ENCODE measurements at places on chromosomes 12 and 14. TPM values are rescaled to one million over a fixed set of nuclear protein-coding genes. Genes with fewer than 3 reads are reported as not detected.

The SOS2 gene
- total RNA-seq, result 9.4 TPM

GRCh38 chr12:2359725-2360629 lies 307.2 kb downstream of the CACNA1C start:
- no peaks in the 10 kb centered on the region for H3K36me3 ChIP-seq
- H3K4me1 ChIP-seq, result no peaks in the 10 kb centered on the region
- no peak overlapping the region for H3K27ac ChIP-seq
- no peak for DNase-seq

The KRT75 gene
- total RNA-seq, result not detected

GRCh38 chr14:92651106-92651757 lies 97.2 kb downstream of the LGMN start:
- no peaks in the 10 kb centered on the region for H3K27me3 ChIP-seq
- no peaks in the 10 kb centered on the region for H3K4me1 ChIP-seq
- H3K36me3 ChIP-seq, result no peaks in the 10 kb centered on the region
- no peak for DNase-seq

GRCh38 chr12:71237128-71237527 lies 79.3 kb upstream of the TSPAN8 start:
- DNase-seq, result no peak
- no peak overlapping the region for H3K4me3 ChIP-seq
- H3K4me1 ChIP-seq, result no peaks in the 10 kb centered on the region
- H3K27me3 ChIP-seq, result no peaks in the 10 kb centered on the region

The TAPBPL gene
- 1.4 TPM for total RNA-seq

The TMEM253 gene
- total RNA-seq, result 1.9 TPM

GRCh38 chr12:127677537-127678131 lies 589.3 kb upstream of the TMEM132C start:
- no peak overlapping the region for H3K27ac ChIP-seq
- DNase-seq, result peak; percentile 87
- H3K27me3 ChIP-seq, result no peaks in the 10 kb centered on the region
- H3K36me3 ChIP-seq, result no peaks in the 10 kb centered on the region
- H3K4me1 ChIP-seq, result no peaks in the 10 kb centered on the region
- no peak overlapping the region for H3K4me3 ChIP-seq

DNA sequence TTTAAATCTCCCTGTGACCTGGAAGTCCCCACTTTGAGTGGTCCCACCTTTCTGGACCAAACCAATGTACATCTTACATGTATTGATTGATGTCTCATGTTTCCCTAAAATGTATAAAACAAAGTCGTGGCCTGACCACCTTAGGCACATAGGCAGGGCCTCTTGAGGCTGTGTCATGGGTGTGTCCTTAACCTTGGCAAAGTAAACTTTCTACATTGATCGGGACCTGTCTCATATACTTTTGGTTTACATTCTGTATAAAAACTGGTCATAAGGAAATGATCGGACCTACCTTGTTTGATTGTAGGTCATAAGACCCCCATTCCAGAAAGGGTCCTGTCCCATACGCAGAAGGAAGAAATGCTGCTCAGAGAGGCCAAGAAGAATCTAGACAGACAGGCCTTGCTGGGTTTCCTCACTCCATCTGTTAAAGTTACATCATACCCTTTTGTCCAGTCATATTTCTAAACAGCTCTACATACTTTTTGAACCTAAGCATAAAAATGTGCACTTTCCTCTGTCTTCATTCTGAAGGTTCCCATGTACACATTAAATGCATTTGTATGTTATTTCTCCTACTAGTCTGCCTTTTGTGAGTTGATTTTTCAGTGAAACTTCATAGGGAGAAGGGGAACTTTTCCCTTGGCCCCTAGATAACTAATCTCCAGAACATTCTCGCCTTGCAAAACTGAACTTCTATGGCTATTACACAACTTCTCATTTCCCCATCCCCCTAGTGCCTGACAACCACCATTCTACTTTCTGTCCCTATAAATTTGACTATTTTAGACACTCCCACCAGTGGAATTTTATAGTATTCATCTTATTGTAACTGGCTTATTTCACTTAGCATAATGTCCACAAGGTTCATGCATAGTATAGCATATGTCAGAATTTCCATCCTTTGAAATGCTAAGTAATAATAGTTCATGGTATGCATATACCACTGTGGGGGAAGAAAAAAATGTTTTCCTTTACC lies 30.2 kb upstream of the CPM start:
- H3K27me3 ChIP-seq, result no peaks in the 10 kb centered on the region
- DNase-seq, result no peak
- H3K27ac ChIP-seq, result no peak overlapping the region
- H3K4me3 ChIP-seq, result no peak overlapping the region
- peaks cover 33% of the 10 kb centered on the region for H3K36me3 ChIP-seq
- H3K4me1 ChIP-seq, result no peaks in the 10 kb centered on the region

The CLEC1A gene
- not detected for total RNA-seq

- no peak overlapping the region for H3K27ac ChIP-seq
- peaks cover 5% of the 10 kb centered on the region for H3K36me3 ChIP-seq
- no peaks in the 10 kb centered on the region for H3K4me1 ChIP-seq
- no peak for DNase-seq
These were observed 27.8 kb upstream of the GLIPR1 start for GRCh38 chr12:75452675-75453330.

- H3K4me3 ChIP-seq, result peak overlapping the region; percentile 54
- H3K27ac ChIP-seq, result no peak overlapping the region
- H3K27me3 ChIP-seq, result peaks cover 15% of the 10 kb centered on the region
- no peak for DNase-seq
- no peaks in the 10 kb centered on the region for H3K36me3 ChIP-seq
- no peaks in the 10 kb centered on the region for H3K4me1 ChIP-seq
These were observed 451 bp downstream of the IRAK3 start for GRCh38 chr12:66189486-66189843.

DNA sequence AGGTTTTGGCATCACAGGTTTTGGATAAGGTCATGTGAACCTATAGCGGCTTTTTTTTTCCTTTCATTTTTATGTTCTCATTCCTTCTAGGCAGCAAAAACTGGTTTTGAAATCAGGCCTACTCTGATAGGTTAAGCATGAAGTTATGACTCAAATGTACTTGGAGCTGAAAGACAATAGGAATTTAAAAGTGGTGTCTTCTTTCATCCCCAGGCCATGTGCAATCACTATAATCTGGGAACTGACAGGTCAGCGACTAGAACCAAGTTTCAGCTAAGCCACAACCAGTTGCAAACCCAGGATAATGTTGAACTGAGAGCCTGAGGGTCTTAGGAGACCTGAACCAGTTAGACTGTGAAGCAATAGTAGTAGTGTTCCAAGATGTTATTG lies 74.3 kb downstream of the ANO6 start:
- H3K4me3 ChIP-seq, result no peak overlapping the region
- DNase-seq, result no peak
- H3K36me3 ChIP-seq, result 0 out of 3 replicates have a peak, but pooled peaks cover 2% of the 10 kb centered on the region
- H3K27ac ChIP-seq, result no peak overlapping the region
- no peaks in the 10 kb centered on the region for H3K4me1 ChIP-seq

DNA sequence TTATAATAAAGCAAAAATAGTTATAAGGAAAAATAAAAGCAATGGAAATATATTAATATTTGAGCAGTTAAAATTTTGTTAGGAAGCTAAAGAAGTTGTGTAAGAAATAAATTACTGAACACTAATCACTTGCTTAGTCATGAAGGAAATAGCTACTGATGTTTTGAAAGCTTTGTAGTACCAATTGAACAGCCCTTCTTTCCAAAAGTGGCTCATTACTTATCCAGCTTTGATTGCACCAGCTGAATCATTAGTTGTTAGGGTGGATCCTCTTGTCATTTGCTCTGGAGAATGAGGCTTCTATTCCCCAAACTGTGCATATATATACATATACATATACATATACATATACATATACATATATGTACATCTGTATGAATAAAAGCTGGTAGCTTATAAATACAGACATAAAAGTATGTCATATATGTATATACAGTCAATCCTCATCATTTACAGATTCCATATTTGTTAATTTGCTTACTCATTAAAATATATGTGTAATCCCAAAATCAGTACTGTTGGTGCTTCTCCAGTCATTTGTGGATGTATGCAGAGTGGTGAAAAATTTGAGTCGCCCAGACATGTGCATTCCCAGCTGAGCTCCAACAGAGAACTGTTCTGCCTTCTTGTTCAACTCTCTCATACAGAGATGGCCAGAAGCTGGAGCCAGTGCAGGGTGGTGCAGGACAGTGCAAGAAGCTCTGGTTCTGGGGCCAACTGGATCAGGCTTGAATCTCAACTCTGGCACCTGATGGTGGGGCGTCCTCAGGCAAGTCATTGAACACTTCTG lies 214.1 kb downstream of the RPAP3 start:
- H3K4me3 ChIP-seq, result no peak overlapping the region
- DNase-seq, result no peak
- H3K27ac ChIP-seq, result no peak overlapping the region
- no peaks in the 10 kb centered on the region for H3K27me3 ChIP-seq
- H3K36me3 ChIP-seq, result peaks cover 3% of the 10 kb centered on the region

DNA sequence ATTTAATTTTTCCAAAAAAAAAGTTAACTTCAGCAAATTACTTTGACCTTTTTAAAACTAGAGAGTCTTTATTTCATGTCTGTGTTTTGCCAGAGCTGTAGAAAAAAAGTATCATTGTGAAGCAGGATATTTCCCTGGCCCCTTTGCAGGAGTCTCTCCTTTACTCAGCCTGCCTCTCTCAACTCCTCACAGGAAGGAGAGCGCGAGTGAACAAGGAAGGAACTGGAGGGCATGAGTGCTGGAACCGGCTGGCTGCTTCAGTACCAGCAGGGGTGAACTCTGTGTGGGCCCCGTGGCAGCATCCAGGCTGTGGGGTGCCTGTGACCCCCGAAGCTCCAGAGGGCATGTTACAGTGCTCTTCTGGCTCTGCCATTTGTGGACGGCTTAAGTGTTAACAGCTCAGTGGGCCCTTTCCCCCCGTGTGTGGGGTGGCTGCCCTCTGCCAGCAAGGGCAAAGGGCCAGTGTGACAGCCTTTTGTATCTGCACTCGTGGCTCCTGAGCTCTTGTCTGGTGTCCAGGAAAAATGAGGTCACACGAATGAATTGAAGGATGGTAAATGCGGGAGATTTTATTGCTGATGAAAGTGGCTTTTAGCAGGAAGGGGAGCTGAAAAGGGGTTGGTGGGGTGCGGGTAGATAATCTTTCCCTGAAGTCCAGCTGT lies 76.6 kb upstream of the KCNH3 start:
- no peak overlapping the region for H3K27ac ChIP-seq
- H3K4me3 ChIP-seq, result no peak overlapping the region
- DNase-seq, result no peak
- no peaks in the 10 kb centered on the region for H3K27me3 ChIP-seq
- peaks cover 8% of the 10 kb centered on the region for H3K36me3 ChIP-seq

DNA sequence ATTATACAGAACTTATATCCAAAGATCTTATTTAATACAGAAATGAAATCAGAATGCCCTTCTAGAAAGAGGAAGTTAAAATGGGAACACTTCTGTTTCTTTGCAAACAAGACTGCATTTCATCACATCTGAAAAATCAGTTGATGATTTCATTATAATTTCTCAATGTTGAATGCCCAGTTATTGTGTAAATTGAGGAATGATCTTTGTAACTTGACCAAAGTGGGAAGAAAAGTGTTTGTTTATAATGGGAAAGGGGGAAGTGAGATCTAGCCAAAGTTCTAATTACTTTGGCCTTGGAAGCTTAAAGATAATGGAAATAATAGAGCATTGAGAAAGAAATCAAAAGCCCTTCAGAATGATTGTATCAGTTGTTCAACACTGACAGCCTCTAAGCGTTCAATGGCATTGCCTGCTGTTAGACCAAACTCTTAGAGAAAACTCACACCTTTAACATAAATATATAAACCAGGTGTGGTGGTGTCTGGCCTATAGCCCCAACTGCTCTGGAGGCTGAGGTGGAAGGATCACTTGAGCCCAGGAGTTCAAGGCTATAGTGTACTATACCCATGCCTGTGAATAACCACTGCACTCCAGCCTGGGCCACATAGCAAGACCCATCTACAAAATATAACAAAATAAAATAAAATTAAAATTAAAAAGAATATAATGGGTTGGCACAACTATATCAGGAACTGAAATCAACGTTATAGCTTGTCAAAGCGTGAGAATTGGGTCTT lies 9.9 kb upstream of the LYZ start:
- H3K36me3 ChIP-seq, result no peaks in the 10 kb centered on the region
- no peaks in the 10 kb centered on the region for H3K4me1 ChIP-seq
- no peak for DNase-seq

DNA sequence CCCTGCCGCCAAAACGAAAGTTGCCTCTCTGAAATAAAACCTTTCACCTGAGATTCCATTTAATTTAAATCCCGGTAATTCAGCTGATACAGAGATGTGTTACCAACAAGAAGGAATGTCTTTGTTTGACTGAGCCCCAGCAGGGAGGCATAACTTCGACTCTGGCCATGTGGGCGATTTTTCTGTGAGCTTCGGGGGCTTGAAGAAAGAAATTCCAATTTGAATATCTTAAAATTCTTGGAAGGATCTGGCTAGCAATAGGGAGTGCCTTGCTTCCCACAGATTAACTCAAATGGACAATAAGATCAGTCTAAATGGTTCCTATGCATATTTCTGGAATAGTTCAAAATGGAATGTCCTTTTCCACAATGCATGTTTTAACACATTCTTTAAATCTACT lies 252.5 kb upstream of the TMPO start:
- H3K27ac ChIP-seq, result no peak overlapping the region
- H3K27me3 ChIP-seq, result no peaks in the 10 kb centered on the region
- peaks cover 2% of the 10 kb centered on the region for H3K36me3 ChIP-seq
- H3K4me1 ChIP-seq, result peaks cover 3% of the 10 kb centered on the region

- no peak for DNase-seq
- H3K27me3 ChIP-seq, result no peaks in the 10 kb centered on the region
- no peak overlapping the region for H3K4me3 ChIP-seq
- H3K4me1 ChIP-seq, result no peaks in the 10 kb centered on the region
- H3K36me3 ChIP-seq, result no peaks in the 10 kb centered on the region
These were observed 51.4 kb upstream of the DIO3 start for GRCh38 chr14:101509730-101510371.

The SCN8A gene
- total RNA-seq, result 15.2 TPM

- no peak overlapping the region for H3K27ac ChIP-seq
- H3K27me3 ChIP-seq, result no peaks in the 10 kb centered on the region
- DNase-seq, result no peak
- H3K4me3 ChIP-seq, result no peak overlapping the region
- no peaks in the 10 kb centered on the region for H3K4me1 ChIP-seq
- no peaks in the 10 kb centered on the region for H3K36me3 ChIP-seq
These were observed 75.3 kb upstream of the TMPO start for GRCh38 chr12:98439981-98440581.

DNA sequence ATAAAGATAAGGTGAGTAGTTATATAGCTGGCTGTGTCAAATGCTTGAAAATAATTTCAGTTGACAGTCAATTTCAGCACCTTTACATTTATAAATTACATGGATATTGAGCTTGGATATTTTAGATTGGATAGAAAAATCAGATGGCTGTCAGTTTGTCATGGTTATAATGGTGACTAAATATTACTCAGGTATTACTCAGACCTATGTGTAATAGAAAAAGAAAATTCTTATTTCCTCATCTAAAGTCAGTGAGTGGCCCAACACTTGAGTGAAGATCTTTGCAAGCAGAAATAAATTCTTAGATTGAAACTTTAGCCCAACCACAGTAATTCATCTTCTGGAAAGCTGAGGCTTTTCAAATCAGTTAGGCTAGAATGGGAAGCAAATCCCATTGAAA lies 354.4 kb downstream of the NAV3 start:
- no peaks in the 10 kb centered on the region for H3K27me3 ChIP-seq
- H3K4me3 ChIP-seq, result no peak overlapping the region
- H3K27ac ChIP-seq, result no peak overlapping the region
- no peak for DNase-seq

GRCh38 chr12:109293106-109293505 lies 16.0 kb downstream of the FOXN4 start:
- no peaks in the 10 kb centered on the region for H3K27me3 ChIP-seq
- no peak overlapping the region for H3K4me3 ChIP-seq
- H3K4me1 ChIP-seq, result peaks cover 4% of the 10 kb centered on the region
- no peak overlapping the region for H3K27ac ChIP-seq
- no peak for DNase-seq
- H3K36me3 ChIP-seq, result no peaks in the 10 kb centered on the region

The ASIC1 gene
- 3.9 TPM for total RNA-seq

The FOXA1 gene
- total RNA-seq, result 0.07 TPM
